ENCODE measurements at places on chromosomes 2 and 18.

DNA sequence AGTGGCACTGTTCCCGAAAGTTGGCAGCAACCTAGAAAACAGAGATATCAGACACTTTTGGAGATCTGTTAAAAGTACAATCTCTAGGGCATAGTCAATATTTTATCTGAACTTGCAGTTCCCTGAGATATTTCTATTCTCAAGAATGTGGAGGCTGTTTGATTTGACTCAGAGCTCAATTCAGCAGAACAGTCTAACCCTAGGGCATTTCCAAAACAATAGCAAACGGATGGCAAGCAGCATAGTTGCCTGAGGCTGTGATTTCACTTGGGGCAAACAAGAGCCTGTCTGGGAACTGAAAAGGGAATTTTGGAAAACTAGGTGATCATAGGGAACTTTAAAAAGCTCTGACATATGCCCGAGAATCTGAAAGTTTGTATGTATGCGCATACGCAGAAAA, 772.8 kb upstream of the LRRTM1 start:
- DNase-seq, result no peak

DNA sequence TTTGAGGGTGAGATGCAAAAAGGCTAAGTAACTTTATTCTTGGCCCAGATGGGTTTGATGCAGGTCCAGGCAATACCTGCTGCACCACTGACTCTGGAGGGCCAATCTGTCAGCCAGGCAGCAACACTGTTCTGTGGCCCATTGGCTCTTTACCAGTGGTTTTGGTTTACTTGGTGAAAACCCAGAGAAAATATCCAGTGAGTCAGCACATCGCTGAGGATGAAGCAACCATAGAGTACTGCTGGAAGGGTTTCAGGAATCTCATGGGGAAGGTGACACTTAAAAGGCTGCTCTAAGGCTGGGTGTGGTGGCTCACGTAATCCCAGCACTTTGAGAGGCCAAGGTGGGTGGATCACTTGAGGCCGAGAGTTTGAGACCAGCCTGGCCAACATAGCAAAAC, 192.5 kb upstream of the FAM98A start:
- DNase-seq, result no peak

GRCh38 chr2:88469202-88470114, 17.0 kb upstream of the FOXI3 start:
- no peak for DNase-seq

GRCh38 chr2:229539628-229540027, 174.7 kb downstream of the DNER start:
- no peak for DNase-seq

GRCh38 chr2:61439241-61440002, 31.5 kb downstream of the USP34 start:
- no peak for DNase-seq

DNA sequence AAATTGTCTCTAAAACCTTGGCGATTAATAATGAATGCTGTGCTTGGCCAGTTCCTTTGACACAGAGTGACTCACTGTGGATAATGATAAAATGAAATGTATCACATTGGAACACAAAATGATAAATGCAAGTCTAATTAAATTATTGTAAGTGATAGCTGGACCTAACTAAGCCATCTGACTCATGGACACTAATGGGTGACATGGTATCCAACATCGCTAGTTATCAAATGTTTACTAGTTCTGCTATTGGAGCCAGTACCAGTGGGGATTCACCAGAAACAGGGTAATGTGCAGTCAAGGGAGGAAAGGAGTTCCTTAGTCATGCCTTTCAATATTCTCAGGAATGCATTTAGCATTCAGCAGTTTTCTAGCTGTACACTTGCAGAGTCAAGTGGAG, 736.3 kb upstream of the ACVR2A start:
- DNase-seq, result no peak

DNA sequence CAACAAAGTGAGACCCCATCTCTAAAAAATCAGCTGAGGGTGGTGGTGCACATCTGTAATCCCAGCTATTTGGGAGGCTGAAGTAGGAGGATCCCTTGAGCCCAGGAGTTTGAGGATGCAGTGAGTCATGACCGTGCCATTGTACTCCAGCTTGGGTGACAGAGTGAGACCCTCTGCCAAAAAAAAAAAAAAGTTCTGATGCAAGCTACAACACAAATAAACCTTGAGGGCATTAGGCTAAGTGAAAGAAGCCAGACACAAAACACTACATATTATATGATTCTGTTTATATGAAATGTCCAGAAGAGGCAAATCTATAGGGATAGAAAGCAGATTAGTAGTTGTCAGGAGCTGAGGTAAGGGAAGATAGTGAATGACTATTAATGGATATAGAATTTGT, 13.0 kb downstream of the YWHAQ start:
- no peak for DNase-seq

GRCh38 chr18:28728891-28729290, 552.0 kb upstream of the CDH2 start:
- no peak for DNase-seq

Data from activated naive CD4-positive, alpha-beta T cell treated with anti-CD3 and anti-CD28 coated beads, Interleukin-2, amount 10 ng/mL, durations not matched to agents 7 days and 5 days (primary cell).